ENCODE measurements at places on chromosomes 3 and 15. TPM values are rescaled to one million over a fixed set of nuclear protein-coding genes. Genes with fewer than 3 reads are reported as not detected.

GRCh38 chr3:50515565-50516439 is 12.4 kb upstream of the CACNA2D2 start:
- peak; percentile 88 for DNase-seq

Gene SPINT1
- polyA plus RNA-seq, result 0.43 TPM

Gene RPLP1
- 1,013 TPM for polyA plus RNA-seq

DNA sequence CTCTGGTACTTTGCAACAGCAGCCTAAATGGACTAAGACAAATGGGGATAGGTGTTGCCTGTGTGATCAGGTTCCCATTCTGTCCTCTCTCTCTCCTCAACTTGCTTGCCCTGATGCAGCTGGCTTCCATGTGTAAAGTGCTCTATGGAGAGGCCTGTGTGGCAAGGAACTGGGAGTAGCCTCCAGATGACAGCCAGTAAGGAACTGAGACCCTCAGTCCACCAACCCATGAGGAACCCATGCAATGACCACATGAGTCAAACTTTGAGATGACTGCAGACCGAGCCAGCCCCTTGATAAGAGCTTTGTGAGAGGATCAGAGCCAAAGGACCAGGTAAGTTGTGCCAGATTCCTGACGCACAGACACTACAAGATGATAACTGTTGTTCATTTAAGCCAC is 74.6 kb upstream of the ADPGK start:
- DNase-seq, result no peak

Gene FOXB1
- polyA plus RNA-seq, result not detected

Gene ZIC1
- polyA plus RNA-seq, result not detected

GRCh38 chr3:50508821-50509220 is 5.4 kb upstream of the CACNA2D2 start:
- DNase-seq, result no peak

Gene CTDSPL
- polyA plus RNA-seq, result 13.6 TPM

DNA sequence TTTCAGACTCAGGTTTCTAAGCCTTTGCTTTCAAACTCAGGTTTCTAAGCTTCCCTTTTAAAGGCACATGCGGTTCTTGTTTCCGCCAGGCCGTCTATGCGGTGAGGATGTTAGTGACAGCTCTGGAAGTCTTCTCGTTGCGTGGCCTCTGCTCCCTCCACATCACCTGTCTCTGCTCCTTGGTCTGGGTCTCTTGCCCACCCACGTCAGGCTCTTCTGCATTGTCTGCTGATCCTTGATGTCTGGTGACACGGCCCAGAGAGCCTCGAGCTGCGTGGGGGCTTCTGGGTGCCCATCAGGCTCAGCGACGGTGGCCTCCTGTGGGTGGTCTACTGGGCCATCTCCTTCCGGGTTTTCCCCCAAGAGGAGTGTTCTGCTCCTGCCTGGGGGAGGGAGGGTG is 30.5 kb downstream of the KLF13 start:
- no peak for DNase-seq

GRCh38 chr3:131608741-131609140 is 106.0 kb upstream of the MRPL3 start:
- DNase-seq, result no peak

DNA sequence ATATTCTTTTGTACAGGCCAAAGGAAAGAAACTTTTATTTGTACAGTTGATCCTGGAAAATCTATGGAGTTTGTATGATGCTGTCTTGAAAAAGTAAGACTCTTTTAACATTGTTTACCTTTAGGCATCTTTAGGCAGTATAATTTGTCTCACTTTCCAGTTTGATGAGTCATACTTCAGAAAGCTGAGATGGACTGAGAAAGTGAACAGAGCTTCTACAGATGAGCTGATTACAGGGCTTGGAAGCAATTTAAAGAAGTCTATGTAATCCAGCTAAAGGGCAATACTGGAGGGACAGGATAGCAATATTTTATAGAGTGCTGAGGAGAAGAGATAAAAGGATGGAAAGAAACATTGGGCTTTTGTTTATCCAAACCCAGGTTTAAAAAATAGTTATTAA is 123.5 kb upstream of the GOLGA6L4 start:
- no peak for DNase-seq

- DNase-seq, result no peak
These were observed 617.6 kb downstream of the FHIT start for GRCh38 chr3:60633644-60634043.

Gene PARP9
- polyA plus RNA-seq, result 9.2 TPM

- DNase-seq, result no peak
These were observed 57.0 kb upstream of the ITGA11 start for GRCh38 chr15:68488966-68489365.

DNA sequence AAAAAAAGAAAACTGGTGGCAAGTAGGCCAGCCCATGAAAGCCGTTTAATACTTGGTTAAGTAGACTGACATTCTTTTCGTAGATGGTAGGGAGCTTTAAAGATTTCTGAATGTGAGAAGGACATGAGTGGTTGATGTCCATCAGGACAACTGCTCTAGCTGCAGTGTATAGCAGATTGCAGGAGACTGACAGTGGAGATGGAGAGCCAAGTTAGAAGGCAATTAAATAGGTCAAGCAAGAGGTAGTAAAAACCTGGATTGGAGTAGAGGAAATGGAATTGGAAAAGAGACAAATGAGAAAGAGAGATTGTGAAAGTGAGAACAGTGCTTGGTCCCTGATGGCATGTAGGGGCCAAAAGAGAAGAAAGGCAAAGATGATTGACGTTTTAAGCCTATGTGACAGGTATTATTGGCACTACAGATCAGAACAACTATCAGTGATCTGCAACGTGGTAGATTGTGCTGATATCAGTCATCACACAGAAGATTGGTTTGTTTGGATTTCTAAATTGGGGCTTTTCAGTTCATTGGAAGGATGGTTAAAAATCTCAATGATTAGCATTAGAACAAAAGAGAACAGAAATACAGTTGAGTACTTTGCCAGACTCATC is 74.0 kb downstream of the CNTN4 start:
- DNase-seq, result no peak

DNA sequence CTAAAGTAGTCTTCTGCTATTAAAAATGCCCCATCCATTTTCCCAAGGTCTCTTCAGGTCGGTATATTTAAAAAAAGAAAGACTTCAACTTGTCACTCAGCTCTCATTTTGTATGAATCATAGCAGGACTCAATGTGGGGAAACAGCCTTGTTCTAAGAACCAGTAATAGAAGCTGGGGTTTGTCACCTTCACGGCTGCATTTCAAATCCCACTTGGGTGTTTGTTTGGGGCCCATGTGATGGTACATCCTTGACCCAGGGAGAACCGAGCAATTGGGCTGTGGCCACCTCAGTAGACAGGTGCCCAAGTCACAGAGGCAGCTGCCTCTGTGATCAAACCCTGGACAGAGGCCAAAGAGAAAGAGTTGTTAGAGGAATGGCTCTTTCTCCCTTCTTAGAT is 70.3 kb upstream of the ARL8B start:
- DNase-seq, result no peak

Gene ZIC4
- not detected for polyA plus RNA-seq

Gene PIERCE2
- polyA plus RNA-seq, result 10.3 TPM

GRCh38 chr3:9704347-9705322 is 1.0 kb downstream of the CPNE9 start:
- DNase-seq, result peak; percentile 71

Gene GCNT3
- 0.02 TPM for polyA plus RNA-seq

Gene SERPINI2
- polyA plus RNA-seq, result 1.3 TPM

Gene SH2D7
- 0.02 TPM for polyA plus RNA-seq

Gene CILP
- 1.3 TPM for polyA plus RNA-seq

DNA sequence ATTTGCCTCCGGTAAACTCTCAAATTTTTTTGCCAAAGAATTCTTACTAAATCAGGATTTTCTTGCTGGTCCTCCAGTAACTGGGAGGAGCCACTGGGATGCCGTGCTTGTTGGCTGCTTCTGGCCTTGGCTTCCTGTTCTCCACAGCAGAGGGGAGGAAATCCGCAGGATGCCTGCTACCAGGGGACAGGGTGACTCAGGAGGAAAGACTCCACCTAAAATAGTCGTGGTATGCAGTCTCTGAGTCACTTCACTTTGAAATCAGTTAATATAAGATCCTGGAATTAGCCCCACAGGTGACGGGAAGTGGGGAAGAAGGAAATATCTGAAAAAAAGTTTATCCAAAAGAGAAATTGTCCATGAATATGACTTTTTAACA is 6.5 kb upstream of the TM4SF18 start:
- DNase-seq, result peak; percentile 90

- no peak for DNase-seq
These were observed 17.9 kb upstream of the CDCP1 start for GRCh38 chr3:45164056-45164455.

GRCh38 chr3:97971679-97972567 is at the start of gene RIOX2:
Gene RIOX2 (minus strand): TSS chr3:97972431. CDS start chr3:97967593, 4,838 bp downstream.
- peak; percentile 87 for DNase-seq

DNA sequence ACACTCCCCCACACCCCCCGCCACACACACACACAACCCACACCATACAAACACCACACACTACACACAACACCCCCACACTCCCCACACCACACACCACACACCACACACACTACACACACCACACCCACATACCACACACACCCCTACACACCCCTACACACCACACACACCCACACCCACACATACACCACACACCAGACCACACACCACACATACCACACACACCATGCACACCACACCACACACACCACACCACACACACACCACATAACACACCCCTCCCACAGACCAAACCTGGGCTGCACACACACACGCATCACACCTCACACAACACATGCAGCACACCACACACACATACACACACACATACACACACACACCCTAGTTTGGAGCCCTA is 1.8 kb upstream of the RASGRF1 start:
- no peak for DNase-seq

DNA sequence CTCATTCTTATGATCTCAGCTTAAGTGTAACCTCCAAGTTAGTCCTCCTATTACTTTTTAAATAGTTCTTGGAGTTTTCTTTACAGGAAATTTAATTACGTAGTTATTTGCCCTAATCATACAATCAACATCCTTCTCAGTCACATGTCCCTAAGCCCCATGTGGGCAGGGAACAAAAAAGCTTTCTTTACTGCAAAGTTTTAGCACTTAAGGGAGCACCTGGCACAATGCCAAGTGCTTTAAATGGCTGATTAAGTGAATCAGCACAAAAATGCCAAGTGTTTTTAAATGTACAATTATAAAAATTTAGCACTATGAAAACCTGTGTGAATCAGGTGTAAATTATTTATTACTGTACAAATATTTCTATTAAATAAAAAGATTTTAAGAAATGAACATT is 445.3 kb downstream of the C3orf38 start:
- no peak for DNase-seq

- no peak for DNase-seq
These were observed 27.2 kb downstream of the PRKCD start for GRCh38 chr3:53188136-53188685.

DNA sequence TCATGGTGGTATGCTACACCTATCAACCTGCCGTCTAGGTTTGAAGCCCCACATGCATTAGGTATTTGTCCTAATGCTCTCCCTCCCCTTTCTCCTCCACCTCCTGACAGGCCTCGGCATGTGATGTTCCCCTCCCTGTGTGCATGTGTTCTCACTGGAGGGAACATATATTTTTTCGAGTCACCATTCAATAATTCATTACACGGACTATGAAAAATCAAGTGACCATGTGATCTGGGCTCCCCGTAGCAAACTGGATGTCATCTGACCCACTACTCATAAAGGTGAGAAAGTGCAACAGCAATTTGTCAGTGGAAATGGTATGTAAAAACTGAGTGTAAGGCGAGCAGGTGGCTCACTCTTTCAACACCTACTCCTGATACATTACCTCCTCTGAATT is 224.3 kb upstream of the RASGRP1 start:
- DNase-seq, result no peak

DNA sequence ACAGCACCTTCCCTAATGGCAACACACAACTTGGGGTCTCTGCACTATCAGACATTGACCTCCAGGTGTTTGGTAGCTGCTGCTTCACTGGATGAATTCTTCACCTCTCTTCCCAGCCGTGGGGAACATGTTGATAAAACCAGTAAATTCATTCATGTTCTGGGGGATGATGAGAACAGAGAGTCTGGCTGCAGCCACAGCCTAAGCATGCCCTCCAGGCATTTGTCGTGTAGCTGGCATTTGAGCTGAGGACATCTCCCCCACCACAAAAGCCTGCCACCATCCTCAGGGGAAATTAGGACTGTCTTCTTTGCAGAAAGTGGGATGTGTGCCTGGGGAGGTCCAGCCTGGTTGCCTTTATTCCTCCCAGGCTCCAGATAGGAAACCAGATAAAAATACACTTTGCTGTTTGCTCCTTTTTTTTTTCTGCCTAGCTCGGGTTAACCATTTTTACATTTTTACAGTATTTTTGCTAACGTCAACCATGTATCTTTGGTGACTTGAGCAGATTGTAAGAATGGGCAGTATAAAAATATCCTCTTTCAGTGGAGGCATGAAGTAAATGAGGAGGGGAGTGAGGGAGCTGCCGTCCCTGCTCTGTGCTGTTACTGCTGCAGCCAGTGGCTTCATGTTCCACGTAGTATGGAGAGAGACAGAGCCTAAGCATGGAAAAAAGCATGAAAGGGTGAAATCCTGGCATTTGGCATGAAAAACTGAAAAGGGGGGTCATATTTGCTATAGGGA is 444.0 kb downstream of the EPHB1 start:
- DNase-seq, result no peak

Gene FBXL22
- polyA plus RNA-seq, result 19.5 TPM

Gene TF
- 18.3 TPM for polyA plus RNA-seq

DNA sequence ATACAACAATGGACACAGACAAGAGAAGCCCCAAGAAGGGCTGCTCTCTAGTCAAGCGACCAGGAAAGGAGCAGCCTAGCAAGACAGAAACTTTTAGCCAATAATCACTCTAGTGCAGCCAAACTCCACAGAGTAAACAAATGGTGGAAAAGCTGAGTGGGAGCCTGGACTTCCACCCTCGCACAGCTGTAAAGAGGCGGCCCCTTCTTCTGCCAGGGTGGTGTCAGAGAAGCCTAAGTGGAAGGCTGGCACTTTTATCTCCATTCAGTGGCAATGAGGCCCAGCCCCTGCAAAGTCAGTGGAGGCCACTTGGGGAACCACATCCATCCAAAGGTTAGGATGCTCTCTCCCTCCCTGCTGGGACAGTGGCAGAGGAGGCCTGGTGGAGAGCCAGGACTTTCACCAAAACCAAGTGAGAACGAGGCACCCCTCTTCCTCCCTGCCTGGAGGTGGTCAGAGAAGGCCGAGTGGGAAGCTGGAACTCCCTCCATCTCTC is 15.5 kb upstream of the TICRR start:
- DNase-seq, result no peak

- no peak for DNase-seq
These were observed 902.9 kb downstream of the EPHA3 start for GRCh38 chr3:90010341-90010740.

Gene GREM1
- 0.11 TPM for polyA plus RNA-seq

- no peak for DNase-seq
These were observed 400.2 kb downstream of the MCTP2 start for GRCh38 chr15:94631608-94632007.

Gene DOCK3
- polyA plus RNA-seq, result 1.9 TPM

DNA sequence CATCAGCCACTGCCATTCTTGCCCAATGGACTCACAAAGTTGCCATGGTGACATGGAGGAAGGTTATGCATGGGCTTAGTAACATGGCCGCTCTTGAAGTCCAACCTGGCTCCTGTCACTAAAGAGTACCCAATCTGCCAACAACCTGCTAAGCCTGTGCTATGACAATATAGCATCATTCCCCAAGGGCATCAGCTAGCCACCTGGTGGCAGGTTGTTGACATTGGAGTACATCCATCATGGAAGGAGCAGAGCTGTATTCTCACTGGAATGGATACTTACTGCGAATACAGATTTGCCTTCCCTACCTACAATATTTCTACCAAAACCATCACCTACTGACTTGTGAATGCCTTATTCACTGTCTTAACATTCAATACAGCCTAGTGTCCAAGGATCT is 138.9 kb upstream of the RORA start:
- DNase-seq, result no peak

Gene FAM81A
- 1.0 TPM for polyA plus RNA-seq

Gene KNL1
- polyA plus RNA-seq, result 0.14 TPM

- no peak for DNase-seq
These were observed 1.3 kb downstream of the RHCG start for GRCh38 chr15:89494941-89495637.
